Effector memory CD4-positive, alpha-beta T cell (primary cell): ENCODE measurements at places on chromosomes 5 and 9.

GRCh38 chr9:13213337-13213736 lies 66.2 kb downstream of the MPDZ start:
- no peak for DNase-seq

GRCh38 chr9:85404911-85405565 lies 336.7 kb downstream of the AGTPBP1 start:
- no peak for DNase-seq

- DNase-seq: no peak
These were observed 451.3 kb downstream of the LRRC70 start for GRCh38 chr5:63029891-63030290.

- DNase-seq: no peak
These were observed 1.6 kb upstream of the CD72 start for GRCh38 chr9:35619800-35620158.

GRCh38 chr5:60209146-60209840 lies 315.8 kb upstream of the PDE4D start:
- no peak for DNase-seq

DNA sequence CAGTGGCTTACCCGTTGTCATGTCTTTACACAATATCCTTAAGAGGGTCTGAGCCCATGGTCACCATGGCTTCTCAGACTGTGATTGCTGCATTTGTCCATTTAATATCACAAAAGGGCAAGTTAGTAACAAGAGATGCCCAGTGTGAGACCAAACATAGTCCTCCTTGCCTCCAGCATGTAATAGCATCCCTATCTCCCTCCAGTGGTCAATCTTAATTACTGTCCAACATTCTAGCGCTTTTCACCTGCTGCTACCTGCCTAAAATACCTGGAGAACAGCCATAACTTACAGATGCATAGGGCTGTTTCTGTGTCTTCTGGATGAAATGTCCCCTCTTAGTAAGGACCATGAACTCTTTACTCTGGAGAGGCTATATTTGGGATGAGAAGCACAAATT lies 267.2 kb upstream of the DAB2 start:
- DNase-seq: no peak

DNA sequence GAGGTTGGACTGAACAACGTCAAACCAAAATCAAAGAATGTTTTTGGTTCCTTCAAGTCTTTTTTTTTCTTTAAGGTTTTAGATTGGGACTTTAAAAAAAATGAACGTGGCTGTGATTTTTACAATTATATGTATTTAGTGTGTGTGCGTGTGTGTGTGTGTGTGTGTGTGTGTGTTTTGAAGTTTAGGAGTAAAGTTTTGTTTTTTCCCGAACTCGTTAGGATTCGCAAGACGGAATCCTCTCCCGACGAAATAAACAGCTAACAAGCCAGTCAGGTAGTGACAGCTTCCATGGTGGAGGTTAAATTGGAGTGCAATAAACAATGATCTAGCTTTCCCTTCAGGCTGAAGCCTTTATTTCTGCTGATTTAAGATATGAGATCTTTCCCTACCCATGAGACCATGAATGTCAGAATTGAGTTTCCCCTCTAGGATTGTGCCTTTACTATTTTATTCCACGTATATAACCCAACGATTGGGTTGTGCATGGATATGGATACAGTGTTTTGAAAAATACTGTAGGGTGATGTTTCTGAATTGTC lies 1.2 kb downstream of the KIAA1958 start:
- DNase-seq: no peak

DNA sequence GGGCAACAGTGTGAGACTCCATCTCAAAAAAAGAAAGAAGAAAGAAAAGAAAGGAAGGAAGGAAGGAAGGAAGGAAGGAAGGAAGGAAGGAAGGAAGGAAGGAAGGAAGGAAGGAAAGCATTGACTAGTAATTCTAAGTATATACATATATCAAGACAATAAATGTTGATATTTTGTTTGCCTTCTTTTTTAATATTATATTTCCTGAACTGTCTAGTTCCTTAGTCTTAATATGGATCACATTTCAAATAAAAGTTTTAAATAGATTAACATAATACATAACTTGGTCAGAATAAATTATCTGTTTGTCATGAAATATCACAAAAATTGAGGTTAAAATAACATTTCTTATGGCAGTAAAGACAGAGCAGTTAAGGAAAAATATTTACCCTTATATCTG lies 1448.4 kb upstream of the C9orf72 start:
- no peak for DNase-seq

DNA sequence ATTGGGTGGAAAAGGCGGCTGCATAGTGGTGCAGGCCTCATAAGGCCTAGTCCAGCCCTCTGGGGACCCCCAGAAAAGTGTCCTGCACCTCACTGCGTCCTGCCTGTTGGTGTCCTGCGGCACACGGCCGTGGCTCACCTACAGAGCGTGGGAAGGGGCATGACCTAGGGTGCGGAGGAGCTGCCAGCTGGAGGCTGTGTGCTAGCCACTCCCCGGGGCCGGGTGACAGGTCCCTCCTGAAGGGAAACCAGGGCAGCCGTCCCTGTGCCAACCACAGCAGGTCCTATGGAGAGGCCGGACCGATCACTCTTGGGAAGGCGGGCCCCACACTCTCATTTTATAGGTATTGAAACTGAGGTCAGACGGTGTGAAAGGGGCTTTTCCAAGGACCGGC lies 150.7 kb downstream of the RXRA start:
- DNase-seq: no peak
